CD8-positive, alpha-beta T cell (primary cell): ENCODE measurements at places on chromosomes 5 and 9. TPM values are rescaled to one million over a fixed set of nuclear protein-coding genes. Genes with fewer than 3 reads are reported as not detected.

The ZNF883 gene
- 0.84 TPM for total RNA-seq

The MEF2C gene
- total RNA-seq: 1.6 TPM

The MEGF10 gene
- not detected for total RNA-seq

The PCDHB4 gene
- not detected for total RNA-seq

The TAL2 gene
- total RNA-seq: not detected

The FOXD4 gene
- not detected for total RNA-seq

The ABLIM3 gene
- not detected for total RNA-seq

The SNX30 gene
- 6.0 TPM for total RNA-seq

The PTGES gene
- total RNA-seq: not detected

The COL5A1 gene
- 0.33 TPM for total RNA-seq

The SRD5A1 gene
- 2.1 TPM for total RNA-seq

The COMMD10 gene
- 18.8 TPM for total RNA-seq

The FCN2 gene
- total RNA-seq: not detected

The INSL4 gene
- not detected for total RNA-seq

The NUTM2G gene
- total RNA-seq: not detected

The TMC1 gene
- not detected for total RNA-seq

The STPG3 gene
- total RNA-seq: 0.30 TPM

The NEUROG1 gene
- not detected for total RNA-seq

The NEURL1B gene
- 0.05 TPM for total RNA-seq

The MRPL36 gene
- total RNA-seq: 11.6 TPM

The PDE6A gene
- not detected for total RNA-seq

The MAP1B gene
- total RNA-seq: 0.08 TPM

The FAM78A gene
- 44.2 TPM for total RNA-seq

The N4BP3 gene
- total RNA-seq: 17.9 TPM

The ST8SIA4 gene
- total RNA-seq: 15.6 TPM

The SHOC1 gene
- total RNA-seq: not detected

The NFIB gene
- total RNA-seq: not detected

The CCDC192 gene
- not detected for total RNA-seq

The FOXI1 gene
- not detected for total RNA-seq

The ZNG1A gene
- 12.7 TPM for total RNA-seq

The WDR70 gene
- total RNA-seq: 16.5 TPM

The UBE2QL1 gene
- 0.35 TPM for total RNA-seq

The ITK gene
- total RNA-seq: 222 TPM

The CCL21 gene
- total RNA-seq: not detected
